ENCODE measurements at places on chromosomes 6 and 20. TPM values are rescaled to one million over a fixed set of nuclear protein-coding genes. Genes with fewer than 3 reads are reported as not detected.
A peak's percentile ranks its signal among the peaks of the same experiment; 100 is the strongest.

DNA sequence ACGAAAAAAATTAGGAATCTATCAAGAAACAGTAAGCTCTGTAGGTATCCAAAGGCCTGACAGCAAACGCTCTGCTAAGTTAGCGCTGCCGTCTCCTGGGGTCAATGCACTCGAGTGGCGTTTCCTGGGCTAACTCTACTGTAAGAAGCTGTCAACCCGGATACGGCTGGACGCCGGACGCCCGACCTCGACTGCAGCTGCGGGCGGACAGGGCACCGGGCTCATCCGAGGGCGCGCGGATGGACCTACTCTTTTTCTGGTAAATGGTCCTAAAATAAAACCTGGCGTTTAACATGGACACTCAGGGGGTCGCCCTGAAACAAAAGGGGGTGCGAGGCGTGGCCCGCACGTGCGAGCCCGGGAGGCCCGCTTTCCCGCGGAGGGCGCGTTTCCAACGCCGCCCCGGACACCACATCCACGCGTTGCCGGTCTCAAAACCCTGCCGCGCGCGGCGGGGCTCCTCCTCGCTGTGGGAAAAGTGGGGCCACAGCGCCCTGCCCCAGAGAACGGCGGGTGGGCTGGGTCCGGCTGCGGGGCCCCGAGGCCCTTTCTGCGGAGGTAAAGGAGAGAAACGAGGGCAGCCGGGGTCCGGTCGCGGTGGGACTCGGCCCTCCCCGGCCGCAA lies 537 bp downstream of the TCP1 start:
- peak overlapping the region; percentile 84 for H3K4me3 ChIP-seq
- DNase-seq: peak; percentile 40
- H3K4me1 ChIP-seq: peaks cover 37% of the 10 kb centered on the region
- peaks cover 61% of the 10 kb centered on the region for H3K36me3 ChIP-seq
- peak overlapping the region; percentile 97 for H3K27ac ChIP-seq

- no peak for DNase-seq
- H3K27me3 ChIP-seq: no peaks in the 10 kb centered on the region
- no peaks in the 10 kb centered on the region for H3K4me1 ChIP-seq
- no peak overlapping the region for H3K4me3 ChIP-seq
- H3K36me3 ChIP-seq: no peaks in the 10 kb centered on the region
- no peak overlapping the region for H3K27ac ChIP-seq
Measured at GRCh38 chr6:140912686-140913085, 1220.0 kb upstream of the GJE1 start.

DNA sequence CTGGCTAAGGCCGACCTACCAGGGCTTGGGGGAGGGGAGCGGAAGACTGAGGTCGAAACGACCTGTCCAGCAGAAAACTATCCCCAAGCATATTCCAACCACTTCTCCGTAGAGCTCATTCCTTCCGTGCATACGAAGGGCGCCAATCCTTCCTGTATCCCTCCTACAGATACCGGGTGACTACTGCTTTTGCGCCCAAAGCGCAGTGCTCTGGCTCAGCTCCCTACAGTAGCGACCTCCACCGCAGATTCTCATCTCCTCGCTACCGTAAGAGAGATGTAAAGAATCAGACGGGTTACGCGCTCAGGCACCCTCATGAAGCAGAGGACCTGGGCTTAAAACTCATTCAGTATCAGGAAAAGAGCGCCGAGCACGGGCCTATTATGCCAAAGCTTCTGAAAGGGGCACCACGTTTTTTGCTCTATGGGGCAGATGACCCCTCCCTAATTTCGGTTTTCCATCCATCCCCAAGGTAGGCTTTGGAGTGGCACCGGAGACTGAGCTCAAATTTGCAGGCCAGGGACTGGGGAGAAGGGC lies 563 bp upstream of the NNAT start:
- H3K27ac ChIP-seq: no peak overlapping the region
- H3K4me3 ChIP-seq: no peak overlapping the region
- H3K4me1 ChIP-seq: peaks cover 35% of the 10 kb centered on the region
- H3K36me3 ChIP-seq: peaks cover 33% of the 10 kb centered on the region
- DNase-seq: no peak

- DNase-seq: no peak
- H3K27me3 ChIP-seq: no peaks in the 10 kb centered on the region
- H3K36me3 ChIP-seq: no peaks in the 10 kb centered on the region
- H3K4me3 ChIP-seq: no peak overlapping the region
Measured at GRCh38 chr20:10530883-10531282, 95.8 kb downstream of the SLX4IP start.

DNA sequence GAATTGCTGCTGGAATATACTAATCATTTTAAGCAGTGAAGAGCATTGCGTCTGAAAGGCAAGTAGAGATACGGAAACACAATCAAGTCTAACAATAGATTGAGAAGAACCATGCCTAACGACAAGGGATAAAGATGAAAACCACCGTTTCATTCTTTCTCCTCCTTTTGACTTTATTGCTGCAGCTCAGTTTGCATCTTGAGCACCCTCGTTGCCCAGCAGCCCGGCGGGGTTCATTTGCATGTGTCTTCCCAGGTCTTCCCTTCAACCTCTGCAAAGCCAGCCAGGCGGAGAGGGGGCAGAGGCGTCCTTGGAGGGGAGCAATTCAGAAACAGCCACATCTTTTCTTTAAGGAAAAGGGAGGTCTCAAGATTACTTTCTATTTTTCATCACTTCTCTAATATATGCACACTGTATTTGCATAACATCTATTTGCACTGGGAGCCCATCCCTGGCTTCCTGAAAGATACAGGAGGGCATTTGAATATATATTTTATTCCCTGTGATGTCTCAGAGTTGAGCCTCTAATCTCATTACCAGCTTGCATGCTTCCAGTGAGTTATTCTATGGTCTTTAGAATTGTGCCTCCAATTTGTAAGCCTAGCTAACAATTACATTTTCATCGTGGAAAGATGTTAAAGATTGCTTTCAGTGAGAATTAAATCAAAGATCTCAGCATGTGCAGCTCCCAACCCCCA lies 18.7 kb upstream of the PXDC1 start:
- H3K4me1 ChIP-seq: no peaks in the 10 kb centered on the region
- no peaks in the 10 kb centered on the region for H3K36me3 ChIP-seq
- H3K27ac ChIP-seq: no peak overlapping the region
- H3K4me3 ChIP-seq: no peak overlapping the region
- no peaks in the 10 kb centered on the region for H3K27me3 ChIP-seq

GRCh38 chr20:61861054-61861841 lies 204.4 kb downstream of the TAF4 start:
- no peaks in the 10 kb centered on the region for H3K4me1 ChIP-seq
- no peak overlapping the region for H3K27ac ChIP-seq
- no peaks in the 10 kb centered on the region for H3K36me3 ChIP-seq
- H3K27me3 ChIP-seq: no peaks in the 10 kb centered on the region

GRCh38 chr6:84467296-84467695 lies 239.9 kb upstream of the CEP162 start:
- no peaks in the 10 kb centered on the region for H3K4me1 ChIP-seq
- DNase-seq: no peak
- H3K27ac ChIP-seq: no peak overlapping the region
- no peak overlapping the region for H3K4me3 ChIP-seq
- H3K36me3 ChIP-seq: no peaks in the 10 kb centered on the region
- H3K27me3 ChIP-seq: no peaks in the 10 kb centered on the region

GRCh38 chr20:23340524-23340923 lies 10.1 kb upstream of the NXT1 start:
- DNase-seq: peak; percentile 21
- H3K4me3 ChIP-seq: no peak overlapping the region
- H3K27me3 ChIP-seq: no peaks in the 10 kb centered on the region

- no peak for DNase-seq
- no peaks in the 10 kb centered on the region for H3K4me1 ChIP-seq
- no peaks in the 10 kb centered on the region for H3K36me3 ChIP-seq
Measured at GRCh38 chr6:116087437-116088027, 13.1 kb upstream of the NT5DC1 start.

DNA sequence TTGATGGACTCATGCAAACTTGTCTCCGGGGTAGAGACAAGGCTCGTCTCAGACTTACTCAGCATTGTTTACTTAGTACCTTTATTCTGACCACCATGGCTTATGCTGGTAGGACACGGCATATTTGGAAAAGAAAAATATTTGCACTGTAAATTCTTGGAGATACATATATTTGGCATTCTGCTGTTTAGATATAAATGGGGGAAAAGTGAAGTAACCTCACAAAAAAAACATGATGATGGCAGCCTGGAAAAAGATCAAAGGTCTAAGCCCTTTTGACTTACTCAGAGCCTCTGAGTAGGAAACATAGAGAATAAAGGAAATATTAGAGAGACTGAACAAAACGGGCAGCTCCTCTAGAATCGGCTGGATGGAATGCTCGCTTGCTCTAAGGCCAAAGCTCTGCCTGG lies 32.5 kb downstream of the PDE10A start:
- H3K36me3 ChIP-seq: no peaks in the 10 kb centered on the region

DNA sequence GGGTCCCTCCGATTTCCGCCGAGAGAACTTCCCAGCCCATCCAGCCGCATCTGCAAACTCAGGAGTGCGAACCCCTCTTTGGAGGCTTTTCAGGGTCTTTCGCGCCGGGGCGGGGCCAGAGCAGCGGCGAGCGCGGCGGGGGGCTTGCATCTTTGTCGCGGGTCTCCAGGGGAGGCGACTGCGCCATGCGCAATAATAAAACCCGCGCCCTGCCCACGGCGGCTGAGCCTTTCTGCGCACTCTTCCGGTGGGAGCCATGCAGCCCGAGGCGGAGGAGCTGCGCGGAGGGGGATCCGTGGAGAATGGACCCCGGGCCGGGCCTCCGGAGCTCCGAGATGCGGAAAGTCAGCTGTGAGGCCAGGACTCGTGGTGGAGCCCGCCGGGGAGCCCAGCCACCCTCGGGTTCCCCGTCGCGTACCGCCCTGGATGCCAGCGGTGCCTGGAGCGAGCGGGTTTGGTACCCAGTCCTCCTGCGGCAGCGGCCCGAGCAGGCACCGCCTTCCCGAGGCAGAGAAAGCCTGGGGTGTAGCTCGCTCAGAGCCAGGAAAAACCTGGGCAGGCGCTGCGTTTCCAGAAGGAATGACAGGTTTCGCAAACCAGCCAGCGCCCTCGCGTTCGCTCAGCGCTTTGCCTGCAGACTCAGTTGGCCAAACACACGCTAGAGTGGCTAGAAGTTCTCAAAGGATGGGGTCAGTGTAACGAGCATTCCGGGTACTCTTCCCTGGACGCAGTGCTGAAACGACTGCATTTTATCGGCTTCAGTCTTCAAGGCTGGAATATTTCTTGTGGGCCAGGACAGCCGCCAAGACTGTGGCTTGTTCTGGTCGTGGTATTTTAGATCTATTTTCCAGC lies 1.2 kb downstream of the AKAP12 start:
- peaks cover 12% of the 10 kb centered on the region for H3K4me1 ChIP-seq
- peaks cover 32% of the 10 kb centered on the region for H3K27me3 ChIP-seq
- H3K27ac ChIP-seq: no peak overlapping the region
- H3K4me3 ChIP-seq: peak overlapping the region; percentile 22

The FRS3 gene
- 4.6 TPM for total RNA-seq

The BPIFB1 gene
- not detected for total RNA-seq

The RUNX2 gene
- total RNA-seq: 17.5 TPM

The B3GALT4 gene
- 12.7 TPM for total RNA-seq

The AKAP12 gene
- total RNA-seq: 0.05 TPM

The SMIM26 gene
- 79.8 TPM for total RNA-seq
